ENCODE measurements at places on chromosomes 3 and 15.

- no peak for DNase-seq
These were observed 84.6 kb upstream of the DCBLD2 start for GRCh38 chr3:98986073-98986472.

GRCh38 chr3:16897254-16897926 is 12.6 kb downstream of the PLCL2 start:
- DNase-seq, result peak; percentile 78

- DNase-seq, result no peak
These were observed 89.6 kb upstream of the TBC1D5 start for GRCh38 chr3:17832016-17832415.

GRCh38 chr15:95449230-95449628 is 881.3 kb upstream of the NR2F2 start:
- no peak for DNase-seq

GRCh38 chr3:63768386-63768785 is 50.7 kb upstream of the C3orf49 start:
- DNase-seq, result peak; percentile 17

DNA sequence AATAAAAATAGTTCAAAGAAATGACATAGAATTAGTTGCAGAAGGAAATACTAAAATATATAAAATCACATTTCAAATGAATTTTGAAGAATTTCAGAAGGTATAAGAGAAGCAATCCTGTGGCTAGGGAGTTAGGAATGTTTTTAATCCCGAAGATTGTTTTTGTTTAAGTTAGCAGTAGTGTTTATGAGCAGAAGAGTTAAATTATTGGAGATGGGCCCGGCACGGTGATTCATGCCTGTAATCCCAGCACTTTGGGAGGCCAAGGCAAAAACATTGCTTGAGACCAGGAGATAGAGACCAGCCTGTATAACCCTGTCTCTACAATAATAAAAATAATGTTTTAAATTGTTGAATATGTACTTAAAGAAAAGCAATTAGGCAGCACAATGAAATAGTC is 432.5 kb downstream of the MFSD1 start:
- DNase-seq, result no peak

DNA sequence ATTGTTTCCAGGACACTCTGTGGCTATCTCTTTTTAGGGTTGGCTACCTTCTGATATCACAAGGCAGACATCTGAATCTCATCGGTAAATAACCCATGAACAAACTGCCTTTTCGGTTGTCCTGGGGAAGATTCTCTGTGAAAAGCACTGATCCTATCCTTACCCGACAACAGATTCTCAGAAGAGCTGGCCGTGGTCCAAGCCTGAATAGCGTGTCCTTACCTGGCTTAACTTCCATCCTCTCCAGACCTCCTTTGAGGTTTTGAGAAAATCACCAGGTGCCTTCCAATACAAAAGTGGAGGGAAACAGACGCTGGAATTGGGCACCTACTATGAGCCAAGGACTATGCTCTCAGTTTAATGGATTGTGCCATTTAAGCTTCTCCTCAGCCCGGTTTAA is 87.4 kb upstream of the ARHGEF3 start:
- DNase-seq, result no peak

DNA sequence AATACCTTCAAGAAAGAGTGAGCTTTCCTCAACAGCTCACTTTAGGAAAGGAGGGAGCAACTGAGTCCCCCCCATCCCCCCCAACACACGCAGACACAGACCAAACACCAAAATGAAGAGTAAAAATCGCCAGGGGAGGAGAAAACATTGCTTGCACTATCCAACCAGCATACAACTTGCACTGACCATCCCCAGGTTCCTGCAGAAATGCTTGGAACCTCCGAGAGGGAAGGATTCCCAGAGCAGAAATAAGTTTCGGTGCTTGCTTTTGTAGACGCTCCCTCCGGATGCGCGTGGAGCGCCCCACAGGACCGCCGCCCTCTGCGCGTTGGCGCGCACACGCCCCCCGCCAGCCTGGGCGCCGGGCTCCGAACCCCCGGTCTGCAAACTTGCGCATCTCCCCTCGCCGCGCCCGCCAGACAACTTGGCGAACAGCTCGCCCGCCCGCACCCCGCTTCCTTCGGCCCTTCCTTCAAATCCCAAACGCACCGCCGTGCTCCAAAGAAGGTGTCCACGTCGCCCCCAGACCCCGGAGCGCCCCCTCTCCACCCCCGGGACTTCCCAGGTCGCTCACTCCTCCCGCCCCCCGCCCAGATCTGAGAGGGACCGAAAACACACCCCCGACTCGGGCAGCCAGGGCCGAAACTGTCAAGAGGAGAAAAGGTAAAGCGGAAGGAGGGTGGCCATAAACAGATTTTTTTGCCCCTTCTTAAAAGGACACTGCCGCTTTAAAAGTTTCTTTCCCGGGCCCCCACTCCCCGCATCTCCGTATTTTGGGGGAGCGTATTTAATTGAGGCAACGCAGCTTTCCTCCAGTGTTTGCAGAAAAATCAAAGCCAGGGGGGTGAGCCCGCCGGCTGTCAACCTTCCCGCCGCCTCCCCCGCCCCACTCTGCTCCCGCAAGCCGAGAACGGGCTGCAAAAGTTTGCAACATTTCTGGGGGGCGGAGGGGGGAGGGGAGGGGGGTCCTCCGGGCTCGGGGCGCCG is 859 bp downstream of the RORA start:
- no peak for DNase-seq
